ENCODE measurements at places on chromosomes 11 and 22.

GRCh38 chr11:77449060-77449521 lies 24.8 kb downstream of the PAK1 start:
- no peak for DNase-seq

GRCh38 chr11:17653611-17654010 lies 65.8 kb upstream of the MYOD1 start:
- DNase-seq = no peak

- DNase-seq = no peak
Measured at GRCh38 chr22:26671317-26672059, 14.1 kb downstream of the MIAT start.

DNA sequence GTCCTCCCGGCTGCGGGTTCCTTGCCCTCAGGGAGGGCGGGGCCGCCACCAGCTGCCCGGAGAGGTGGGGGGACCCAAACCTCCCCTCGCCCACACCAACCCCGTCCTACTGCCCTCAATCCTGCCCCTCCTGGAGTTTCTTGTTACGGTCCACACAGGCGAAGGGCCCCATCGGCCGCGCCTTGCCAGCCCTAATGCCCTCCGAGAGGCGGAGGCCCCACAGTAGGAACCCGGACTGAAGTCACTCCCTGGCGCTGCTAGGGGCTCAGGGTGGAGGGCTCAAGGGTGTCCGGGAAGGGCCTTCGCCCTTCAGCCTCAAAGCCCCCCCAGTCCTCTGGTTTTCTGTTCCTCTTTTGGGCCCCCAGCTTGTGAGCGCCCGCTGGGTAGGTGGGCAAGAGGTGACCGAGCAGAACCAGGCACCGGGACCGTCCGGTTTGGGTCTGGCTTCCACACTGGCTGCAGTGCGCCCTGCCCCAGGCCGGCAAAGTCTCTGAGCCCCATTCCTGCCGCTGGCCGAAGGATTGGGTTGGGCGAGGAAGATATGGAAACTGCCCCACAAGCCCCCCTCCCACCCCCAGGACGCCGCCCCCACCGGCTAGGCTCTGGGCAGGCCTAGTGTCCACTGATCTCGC lies 24.5 kb downstream of the DUSP8 start:
- DNase-seq = no peak

DNA sequence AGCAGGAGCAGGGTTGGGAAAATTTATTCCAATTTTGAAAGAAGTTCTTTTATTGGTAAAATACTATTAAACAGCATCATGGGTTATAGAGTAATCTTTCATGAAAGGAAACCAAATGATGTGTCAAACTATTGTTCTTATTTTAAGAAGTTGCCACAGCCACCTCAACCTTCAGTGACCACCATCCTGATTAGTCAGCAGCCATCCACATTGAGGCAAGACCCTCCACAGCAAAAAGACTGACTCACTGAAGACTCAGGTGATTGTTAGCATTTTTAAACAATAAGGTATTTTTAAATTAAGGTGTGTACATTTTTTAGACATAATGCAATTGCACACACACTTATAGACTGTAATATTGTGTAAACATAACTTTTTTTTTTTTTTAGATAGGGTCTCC lies 3.7 kb upstream of the HEPHL1 start:
- no peak for DNase-seq
